ENCODE measurements at places on chromosomes 12 and 14.
A peak's percentile ranks its signal among the peaks of the same experiment; 100 is the strongest.

GRCh38 chr12:14923944-14924343, 14.4 kb downstream of the ERP27 start:
- no peak for DNase-seq

GRCh38 chr12:24045816-24046257, 96.4 kb upstream of the SOX5 start:
- DNase-seq, result no peak

GRCh38 chr14:73909681-73910080, 23.0 kb downstream of the ZNF410 start:
- DNase-seq, result no peak

- no peak for DNase-seq
These were observed 660 bp upstream of the MCRS1 start for GRCh38 chr12:49568442-49569162.

- DNase-seq, result no peak
These were observed 374.5 kb downstream of the EMP1 start for GRCh38 chr12:13571035-13571434.

GRCh38 chr12:128178966-128179365, 88.0 kb upstream of the TMEM132C start:
- DNase-seq, result no peak

- DNase-seq, result no peak
These were observed 918.0 kb downstream of the AACS start for GRCh38 chr12:125983094-125983783.

- no peak for DNase-seq
These were observed 72.4 kb downstream of the ADGRD1 start for GRCh38 chr12:131025939-131026702.

- DNase-seq, result no peak
These were observed 19.3 kb downstream of the CYP46A1 start for GRCh38 chr14:99703381-99703780.

DNA sequence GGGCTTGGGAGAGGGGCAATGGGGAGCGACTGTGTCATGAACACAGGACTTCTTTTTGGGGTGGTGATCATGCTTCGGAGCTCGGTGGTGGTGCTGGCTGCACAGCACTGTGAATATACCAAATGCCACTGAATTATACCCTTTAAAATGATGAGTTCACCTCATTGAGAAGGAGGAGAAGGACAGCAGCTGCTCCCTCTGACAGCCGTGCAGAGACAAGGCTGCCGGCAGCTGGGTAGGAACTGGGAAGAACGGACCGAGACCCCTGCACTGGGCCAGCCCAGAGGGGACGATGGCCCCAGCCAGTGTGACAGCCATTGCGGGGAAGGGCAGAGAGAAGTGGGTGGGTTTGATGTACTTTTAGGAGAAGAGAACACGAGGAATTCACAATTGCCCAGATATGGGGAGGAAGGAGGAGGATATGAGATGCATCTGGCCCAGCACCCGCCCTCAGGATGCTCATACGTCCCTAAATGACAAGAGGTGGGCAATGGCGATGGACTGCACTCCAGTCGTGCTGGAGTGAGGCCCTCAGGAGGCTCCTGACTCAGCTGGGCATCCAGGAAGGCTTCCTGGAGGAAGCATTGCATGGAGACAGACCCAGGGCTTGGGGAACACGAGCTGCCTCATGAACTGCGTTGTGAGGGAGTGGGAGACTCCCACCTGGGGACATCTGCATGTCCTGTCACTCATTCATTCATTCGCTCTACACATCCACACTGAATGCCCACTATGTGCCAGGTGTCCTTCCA, 64.3 kb upstream of the C14orf180 start:
- DNase-seq, result no peak

GRCh38 chr12:127165567-127166392, 1101.2 kb upstream of the TMEM132C start:
- DNase-seq, result peak; percentile 79

DNA sequence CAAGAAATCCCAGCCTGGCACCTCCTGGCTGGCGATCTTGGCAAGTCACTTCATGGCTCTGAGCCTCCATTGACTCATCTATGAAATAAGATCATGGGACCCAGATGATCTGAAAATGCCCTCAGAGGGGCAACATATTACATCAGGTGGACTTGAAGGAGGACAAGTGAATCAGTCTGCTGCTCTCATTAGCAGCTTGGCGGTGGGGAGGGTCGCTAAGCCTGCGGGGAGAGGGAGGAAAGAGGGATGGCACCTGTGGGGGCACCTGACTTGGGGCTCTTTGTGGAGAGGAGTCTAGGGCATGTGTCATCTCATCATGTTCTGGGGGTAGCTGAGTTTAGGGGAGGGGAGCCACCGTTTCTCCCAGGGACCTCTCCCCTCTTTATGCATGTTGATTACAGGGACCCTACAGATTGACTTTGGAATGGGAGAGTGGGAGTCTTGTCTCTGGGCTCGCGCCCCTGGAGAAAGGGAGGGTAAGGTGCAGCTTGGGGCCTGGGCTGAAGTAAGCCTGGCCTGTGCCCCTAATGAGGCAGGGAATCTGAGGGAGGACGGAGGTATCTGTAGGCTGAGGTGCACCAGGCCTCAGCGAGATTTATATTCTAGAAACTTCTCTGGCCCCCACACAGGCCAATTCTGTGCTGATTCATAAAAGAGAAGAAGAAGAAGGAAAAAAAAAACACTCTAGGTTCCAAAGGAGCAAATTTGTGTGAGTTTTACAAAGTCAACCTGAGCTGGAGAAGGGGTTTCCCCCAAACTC, 29.3 kb upstream of the BATF start:
- DNase-seq, result peak; percentile 3

DNA sequence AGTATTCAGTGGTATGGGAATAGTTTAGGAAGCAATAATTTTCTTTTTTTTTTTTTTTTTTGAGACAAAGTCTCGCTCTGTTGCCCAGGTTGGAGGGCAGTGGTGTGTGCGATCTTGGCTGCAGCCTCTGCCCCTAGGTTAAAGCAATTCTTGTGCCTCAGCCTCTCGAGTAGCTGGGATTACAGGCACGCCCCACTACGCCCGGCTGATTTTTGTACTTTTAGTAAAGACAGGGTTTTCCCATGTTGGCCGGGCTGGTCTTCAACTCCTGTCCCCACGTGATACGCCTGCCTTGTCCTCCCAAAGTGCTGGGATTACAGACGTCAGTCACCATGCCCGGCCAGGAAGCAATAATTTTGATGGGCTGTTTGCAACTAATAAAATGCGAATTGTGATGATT, 62.1 kb downstream of the ATG14 start:
- DNase-seq, result no peak

GRCh38 chr14:62956413-62956812, 88.8 kb downstream of the KCNH5 start:
- no peak for DNase-seq

DNA sequence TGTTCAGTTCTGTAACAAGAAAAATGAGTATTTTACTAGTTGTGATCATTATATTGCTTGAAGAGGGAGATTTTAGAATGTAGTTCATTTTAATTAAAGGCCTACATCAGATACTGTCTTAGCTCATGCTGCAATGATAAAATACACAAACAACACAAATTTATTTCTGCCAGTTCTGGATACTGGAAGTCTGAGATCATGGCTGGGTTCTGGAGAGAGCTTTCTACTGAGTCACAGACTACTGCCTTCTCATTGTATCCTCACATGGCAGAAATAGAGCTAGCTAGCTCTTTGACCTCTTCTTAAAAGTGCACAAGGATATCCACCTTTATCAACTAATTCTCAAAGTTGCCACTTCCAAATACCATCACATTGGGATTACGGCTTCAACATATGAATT, 53.8 kb downstream of the MIS18BP1 start:
- no peak for DNase-seq

- no peak for DNase-seq
These were observed 36.5 kb upstream of the TDRD9 start for GRCh38 chr14:103891667-103892215.

- DNase-seq, result peak; percentile 62
These were observed 59.0 kb upstream of the SCN8A start for GRCh38 chr12:51531978-51532497.

DNA sequence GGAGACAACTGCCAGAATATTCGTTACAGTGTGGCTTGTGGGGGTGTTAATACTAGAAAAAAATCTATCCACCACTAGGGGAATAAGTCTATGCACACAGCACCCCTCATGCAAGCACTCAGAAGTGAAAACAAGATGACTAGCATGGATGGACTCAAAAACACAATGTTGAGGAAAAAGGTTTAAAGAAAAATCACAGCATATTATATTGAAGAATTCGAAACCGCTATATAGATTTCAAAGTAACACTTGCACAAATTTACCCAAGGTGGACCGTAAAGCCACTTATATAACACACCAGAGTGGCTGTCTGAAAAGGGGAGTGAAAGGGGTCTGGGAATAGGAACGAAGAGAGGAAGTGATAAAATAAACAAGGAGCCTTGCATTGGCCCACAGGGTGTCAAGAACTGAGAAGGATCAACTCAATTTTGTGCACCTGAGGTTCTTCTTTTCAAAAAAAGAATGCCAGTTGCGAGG, 544 bp downstream of the ABCD4 start:
- peak; percentile 6 for DNase-seq

DNA sequence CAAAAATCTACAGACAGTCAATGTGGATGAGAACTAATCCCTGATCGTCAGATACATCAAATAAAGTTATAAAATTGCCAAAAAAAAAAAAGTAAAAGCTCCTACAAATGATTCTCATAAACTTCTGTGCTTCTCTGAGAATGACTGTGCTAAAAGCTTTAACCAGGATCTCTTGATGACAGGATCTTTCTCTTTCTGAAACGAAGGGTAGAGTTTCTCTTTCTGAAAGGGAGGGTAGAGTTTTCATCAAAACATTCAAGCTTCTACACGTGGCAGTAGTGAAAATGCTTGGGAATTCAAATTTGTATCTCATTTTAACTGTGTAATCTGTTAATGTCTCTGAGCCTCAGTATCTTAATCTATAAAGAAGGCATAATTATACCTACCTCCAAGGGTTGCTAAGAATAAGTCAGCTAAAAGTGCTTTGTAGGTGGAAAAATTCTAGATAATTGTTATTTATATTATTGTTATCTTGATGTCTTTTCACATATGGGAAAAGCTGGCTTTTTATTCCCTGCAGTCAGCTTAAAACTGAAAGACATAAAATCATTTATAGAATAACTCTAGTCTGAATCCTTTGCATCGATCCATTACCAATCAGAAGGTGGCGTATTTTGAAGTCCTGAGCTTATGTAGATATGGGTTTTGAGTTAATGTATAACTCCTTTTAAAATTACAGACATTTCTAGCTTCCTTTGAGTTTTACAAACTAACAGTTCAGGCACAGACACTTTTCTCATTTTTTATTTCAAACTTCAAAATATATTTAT, 157.4 kb downstream of the DACT1 start:
- DNase-seq, result no peak

- no peak for DNase-seq
These were observed 18.0 kb upstream of the GUCY2C start for GRCh38 chr12:14714437-14714836.

GRCh38 chr12:4261655-4262054, 11.9 kb upstream of the CCND2 start:
- DNase-seq, result no peak

- no peak for DNase-seq
These were observed 637.2 kb downstream of the TMTC2 start for GRCh38 chr12:83323866-83324265.

- DNase-seq, result no peak
These were observed 918 bp downstream of the RNASE1 start for GRCh38 chr14:20801726-20802125.

- DNase-seq, result no peak
These were observed 8.7 kb upstream of the A2ML1 start for GRCh38 chr12:8813572-8814357.

- DNase-seq, result no peak
These were observed 41.4 kb downstream of the COX16 start for GRCh38 chr14:70317969-70318634.

DNA sequence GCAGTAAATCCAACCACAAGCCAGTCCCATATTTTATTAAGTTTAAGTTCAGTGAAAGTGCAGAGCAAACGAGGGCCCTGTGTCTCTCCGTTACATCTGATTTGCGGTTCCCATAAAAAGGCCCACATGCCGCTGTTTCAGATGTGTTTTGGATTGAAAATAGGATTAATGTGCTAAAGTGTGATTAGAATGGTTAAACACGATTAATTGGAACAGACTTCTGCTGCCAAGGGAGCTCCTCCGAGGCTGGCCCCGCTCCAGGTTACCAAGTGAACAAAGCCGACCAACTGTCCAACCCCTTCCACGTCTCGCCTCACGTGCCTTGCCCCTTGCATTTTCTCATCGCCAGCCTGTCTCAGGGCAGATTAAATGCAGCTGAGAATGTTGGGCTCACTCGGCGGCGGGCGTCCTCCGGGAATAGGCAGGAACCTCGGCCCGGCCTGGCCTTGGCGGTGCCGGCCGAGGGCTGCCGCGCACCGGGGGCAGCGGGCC, 166.5 kb upstream of the GSC start:
- DNase-seq, result no peak

GRCh38 chr12:84043355-84043754, 869.2 kb downstream of the SLC6A15 start:
- DNase-seq, result no peak

DNA sequence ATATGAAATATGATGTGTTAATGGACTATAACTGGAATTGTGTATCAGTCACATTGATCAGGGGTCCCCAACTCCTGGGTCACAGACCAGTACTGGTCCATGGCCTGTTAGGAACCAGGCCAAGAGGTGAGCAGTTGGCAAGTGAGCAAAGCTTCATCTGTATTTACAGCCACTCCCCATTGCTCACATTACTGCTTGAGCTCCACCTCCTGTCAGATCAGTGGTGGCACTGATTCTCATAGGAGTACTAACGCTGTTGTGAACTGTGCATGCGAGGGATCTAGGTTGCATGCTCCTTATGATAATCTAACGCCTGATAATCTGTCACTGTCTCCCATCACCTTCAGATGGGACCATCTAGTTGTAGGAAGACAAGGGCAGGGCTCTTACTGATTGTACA, 72.3 kb downstream of the CDK17 start:
- no peak for DNase-seq

Measured in T-helper 2 cell treated with Interferon-gamma antibody and Interleukin-4, amounts not matched to agents 5 μg/mL and 100 μg/mL, for 36 hours (primary cell).